ENCODE measurements at places on chromosomes 5 and 9. TPM values are rescaled to one million over a fixed set of nuclear protein-coding genes. Genes with fewer than 3 reads are reported as not detected.
A peak's percentile ranks its signal among the peaks of the same experiment; 100 is the strongest.

The C5orf52 gene
- not detected for total RNA-seq

The PCDHGA2 gene
- 0.72 TPM for total RNA-seq

DNA sequence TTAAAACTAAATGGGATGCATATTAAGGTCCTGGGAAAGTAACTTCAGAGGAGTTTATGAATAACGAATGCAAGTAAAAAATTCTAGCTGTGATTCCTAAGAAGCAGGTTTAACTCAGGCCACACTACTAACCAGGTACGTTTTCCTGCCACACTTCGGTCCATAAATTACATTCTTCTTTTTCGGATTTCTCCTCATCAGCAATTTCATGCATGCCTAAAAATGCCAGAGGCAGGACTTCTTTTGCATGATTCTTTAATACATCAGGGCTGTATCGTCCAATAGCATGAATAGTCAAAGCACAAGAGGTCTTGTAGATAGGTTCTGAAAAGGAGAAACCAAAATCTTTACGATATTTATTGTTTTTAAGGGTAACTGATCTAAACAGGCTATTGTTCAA lies 42.3 kb upstream of the OR2K2 start:
- no peak for DNase-seq

GRCh38 chr5:171437286-171437821 lies 17.9 kb downstream of the FGF18 start:
- DNase-seq = no peak

GRCh38 chr9:128282500-128282899 lies 6.4 kb downstream of the SWI5 start:
- no peak for DNase-seq

DNA sequence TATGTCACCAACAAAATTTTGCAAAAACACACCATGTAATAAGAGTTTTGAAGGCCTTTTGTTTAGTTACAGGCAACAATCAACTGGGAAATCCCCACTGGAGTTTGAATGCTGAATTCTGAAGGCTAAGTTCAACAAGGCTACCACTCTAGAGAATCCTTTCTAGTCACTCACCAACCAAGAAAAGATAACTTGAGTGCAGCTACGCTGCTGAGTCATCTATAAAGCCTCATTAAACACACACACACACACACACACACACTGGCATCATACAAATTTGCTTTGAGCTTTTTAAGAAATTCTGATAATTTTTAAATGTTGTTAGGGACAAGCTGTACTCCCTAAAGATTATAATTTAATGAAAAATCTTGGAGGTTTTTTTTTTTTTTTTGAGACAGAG lies 219.6 kb downstream of the DENND1A start:
- DNase-seq = peak; percentile 84

DNA sequence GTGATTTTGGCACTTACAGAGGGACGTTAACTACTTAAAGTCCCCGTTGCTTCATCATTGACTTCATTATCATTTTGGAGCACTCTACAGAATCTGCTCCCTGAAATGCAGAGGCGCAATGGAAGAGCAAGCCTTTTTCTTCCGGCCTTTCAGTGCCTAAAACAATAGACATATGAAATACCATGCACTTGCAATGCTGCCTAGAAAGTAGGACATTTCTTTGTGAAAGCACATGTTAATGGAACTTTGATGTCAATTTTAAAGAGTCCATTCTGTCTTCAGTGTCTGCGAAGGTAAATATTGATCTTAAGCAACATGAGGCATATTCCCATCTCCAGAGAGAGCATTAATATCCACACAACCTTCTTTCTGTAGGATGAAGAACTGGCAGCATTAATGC lies 36.3 kb downstream of the ITGA2 start:
- no peak for DNase-seq

- no peak for DNase-seq
These were observed 137.5 kb upstream of the HMHB1 start for GRCh38 chr5:143674469-143674786.

GRCh38 chr9:32069169-32069813 lies 315.2 kb upstream of the ACO1 start:
- no peak for DNase-seq

GRCh38 chr5:179623906-179624741 lies 653 bp upstream of the HNRNPH1 start:
- no peak for DNase-seq

DNA sequence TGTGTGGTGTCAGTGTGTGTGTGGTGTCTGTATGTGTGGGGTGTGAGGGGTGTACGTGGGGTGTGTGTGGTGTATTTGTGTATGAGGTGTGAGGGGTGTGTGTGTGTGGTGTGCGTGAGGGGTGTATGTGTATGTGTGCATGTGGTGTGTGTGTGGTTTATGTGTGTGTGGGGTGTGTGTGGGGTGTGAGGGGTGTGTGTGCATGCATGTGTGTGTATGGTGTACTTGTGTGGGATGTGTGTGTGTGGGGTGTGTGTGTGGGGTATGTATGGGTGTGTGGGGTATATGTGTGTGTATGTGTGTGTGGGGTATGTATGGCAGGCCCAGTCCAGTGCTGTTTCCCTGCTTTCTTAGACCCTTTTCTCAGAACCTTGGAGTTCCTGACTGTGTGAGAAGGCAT lies 83.3 kb downstream of the PTTG1 start:
- DNase-seq = no peak
